ENCODE measurements at places on chromosomes 7 and 10. TPM values are rescaled to one million over a fixed set of nuclear protein-coding genes. Genes with fewer than 3 reads are reported as not detected.
A peak's percentile ranks its signal among the peaks of the same experiment; 100 is the strongest.

STOX1 gene
- total RNA-seq: 2.4 TPM

SKAP2 gene
- total RNA-seq: 3.1 TPM

NCF1 gene
- total RNA-seq: 0.31 TPM

HOXA1 gene
- total RNA-seq: 0.10 TPM

DNA sequence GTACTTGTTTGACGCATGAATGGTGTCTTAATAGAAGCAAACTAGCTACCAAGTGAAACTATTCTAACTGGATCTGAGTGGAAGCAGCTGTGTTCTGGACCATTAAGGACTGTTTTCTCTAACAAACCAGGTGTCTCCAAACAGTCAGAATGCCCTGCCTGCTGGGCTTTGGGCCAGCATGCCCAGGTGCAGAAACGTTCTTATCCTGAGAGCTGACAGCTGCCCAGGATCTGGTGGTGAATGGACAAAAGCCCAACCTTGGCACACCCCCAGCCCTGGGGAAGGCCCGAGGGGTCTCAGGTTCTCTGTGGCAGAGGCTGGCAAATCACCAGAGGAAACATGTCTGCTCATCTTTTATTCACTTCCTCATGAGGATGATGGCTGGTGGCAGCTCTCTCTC, 48.2 kb upstream of the LAMB4 start:
- DNase-seq: no peak

DNA sequence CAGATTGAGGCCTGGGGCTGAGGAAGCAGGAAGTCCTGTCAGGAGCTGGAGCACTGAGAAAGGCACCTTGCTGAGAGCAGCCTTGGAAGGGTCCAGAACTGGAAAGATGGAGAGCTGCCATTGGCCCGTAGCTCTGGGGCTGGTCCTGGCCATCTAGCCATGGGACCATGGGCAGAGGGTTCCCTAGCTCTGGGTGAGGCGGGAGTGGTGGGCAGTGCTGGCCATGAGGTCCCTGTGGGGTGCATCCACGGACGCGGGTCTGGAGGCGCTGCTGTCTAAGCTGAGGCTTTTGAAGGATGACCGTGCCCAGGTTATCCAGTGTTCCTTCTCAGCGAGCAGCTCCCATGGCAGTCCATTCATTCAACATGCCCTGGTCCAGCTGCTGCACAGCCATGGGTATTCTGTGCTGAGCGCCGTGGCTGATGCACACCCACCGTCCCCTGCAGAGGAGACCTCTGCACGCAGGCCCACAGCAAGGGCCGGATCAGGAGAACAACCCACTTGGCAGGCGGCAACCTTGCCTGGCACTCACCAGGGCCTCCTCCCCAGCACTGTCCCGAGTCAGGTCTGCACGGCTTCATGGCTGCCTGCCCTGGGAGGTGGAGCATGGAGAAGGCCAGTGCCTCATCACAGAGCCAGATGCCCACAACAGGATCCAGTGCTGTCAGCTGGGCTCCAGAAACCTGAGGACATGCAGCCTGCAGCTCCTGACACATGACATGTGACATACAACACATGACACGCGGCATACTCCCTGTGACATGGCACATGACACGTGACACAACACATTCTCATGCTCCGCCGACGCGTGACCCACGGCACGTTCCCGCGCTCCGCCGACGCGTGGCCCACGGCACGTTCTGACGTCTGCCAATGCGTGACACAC, 121.9 kb downstream of the INPP5A start:
- DNase-seq: peak; percentile 46

- DNase-seq: peak; percentile 61
Measured at GRCh38 chr10:132943791-132944404, 1.5 kb upstream of the CFAP46 start.

- DNase-seq: no peak
Measured at GRCh38 chr7:2248984-2249694, 7.1 kb downstream of the NUDT1 start.

CRHR2 gene
- total RNA-seq: not detected
